ENCODE measurements at places on chromosomes 4 and X.
A peak's percentile ranks its signal among the peaks of the same experiment; 100 is the strongest.

GRCh38 chrX:112612558-112612957 is 67.2 kb downstream of the LHFPL1 start:
- DNase-seq: no peak

DNA sequence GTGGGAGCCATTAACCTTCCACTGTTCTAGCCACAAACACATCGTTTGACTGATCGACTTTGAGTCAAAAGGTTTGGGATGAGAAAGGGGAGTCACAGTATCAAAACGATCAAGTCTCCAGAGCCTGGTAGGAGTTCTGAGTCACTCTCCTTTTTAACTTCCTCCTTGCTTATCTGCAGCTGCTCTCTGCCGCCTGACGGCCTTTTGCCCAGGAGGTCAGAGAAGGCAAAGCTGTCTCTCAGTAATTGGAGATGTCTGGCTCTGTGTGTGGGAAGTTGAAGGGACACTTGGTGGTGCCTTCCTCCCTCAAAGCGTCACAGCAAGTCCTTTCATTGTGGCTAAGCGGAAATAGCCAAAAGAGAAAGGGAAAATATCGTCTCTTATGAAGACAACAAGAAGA is 63.1 kb downstream of the ANOS1 start:
- DNase-seq: no peak

- peak; percentile 73 for DNase-seq
Observed at GRCh38 chrX:116277351-116278225, 107.0 kb downstream of the AGTR2 start.

DNA sequence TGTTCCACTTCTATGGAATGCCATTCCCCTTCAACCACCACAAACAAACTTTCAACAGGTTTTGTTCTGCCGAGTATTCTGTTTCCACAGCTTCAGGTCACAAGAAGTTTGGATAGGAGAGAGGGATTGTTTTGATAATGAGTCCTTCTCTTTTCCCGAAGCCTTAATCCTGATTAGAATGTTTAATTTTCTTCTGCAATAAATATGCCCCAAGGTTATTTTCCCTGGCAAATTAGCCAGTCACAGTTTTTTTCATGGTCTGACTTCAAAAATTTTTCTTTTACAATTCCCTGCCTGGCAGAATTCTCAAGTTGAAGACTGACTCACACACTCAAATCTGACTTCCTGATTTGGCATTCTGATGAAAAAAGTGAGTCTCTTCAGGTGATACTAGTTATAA is 33.1 kb upstream of the EDNRA start:
- no peak for DNase-seq

- DNase-seq: no peak
Observed at GRCh38 chr4:142265536-142265935, 580.6 kb downstream of the INPP4B start.

DNA sequence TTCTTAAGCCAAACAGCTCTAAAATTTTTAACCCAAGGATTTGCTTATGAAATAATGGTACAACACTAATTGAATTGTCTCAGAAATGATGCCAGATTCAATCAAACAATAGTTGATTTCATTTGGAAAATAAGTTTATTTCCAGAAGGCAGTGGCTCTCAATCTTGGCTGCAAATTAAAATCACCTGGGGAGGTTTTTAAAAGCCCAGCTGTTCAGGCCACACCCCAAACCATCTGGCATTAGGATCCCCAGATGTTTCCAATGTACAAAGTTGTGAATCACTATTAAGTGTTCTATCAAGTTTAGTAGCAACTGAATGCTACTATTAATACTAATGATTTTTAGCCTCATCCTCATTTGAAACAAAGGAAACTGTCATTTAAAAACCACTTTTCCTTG is 22.2 kb downstream of the TMEM184C start:
- no peak for DNase-seq

- DNase-seq: no peak
Observed at GRCh38 chr4:155734065-155734464, 24.8 kb upstream of the GUCY1B1 start.

DNA sequence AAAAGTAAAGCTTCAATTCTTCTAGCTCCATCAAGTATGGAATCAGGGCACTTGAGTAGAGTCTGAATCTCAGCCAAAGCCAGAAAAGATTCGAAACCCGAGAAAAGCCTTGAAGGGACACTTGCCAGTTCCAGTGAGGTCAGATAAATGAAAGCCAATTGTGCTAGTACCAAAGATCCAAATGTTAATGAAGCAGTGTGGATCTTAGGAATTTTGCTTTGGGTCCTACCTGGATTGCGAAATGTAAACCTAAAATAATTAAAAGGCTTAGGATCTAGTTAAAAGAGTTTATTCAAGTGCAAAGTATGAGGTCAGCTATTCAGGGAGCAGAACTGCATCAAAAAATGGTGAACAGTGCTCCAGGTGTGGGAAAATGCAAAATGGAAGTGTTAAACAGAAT is 552.6 kb downstream of the NAP1L3 start:
- DNase-seq: no peak

DNA sequence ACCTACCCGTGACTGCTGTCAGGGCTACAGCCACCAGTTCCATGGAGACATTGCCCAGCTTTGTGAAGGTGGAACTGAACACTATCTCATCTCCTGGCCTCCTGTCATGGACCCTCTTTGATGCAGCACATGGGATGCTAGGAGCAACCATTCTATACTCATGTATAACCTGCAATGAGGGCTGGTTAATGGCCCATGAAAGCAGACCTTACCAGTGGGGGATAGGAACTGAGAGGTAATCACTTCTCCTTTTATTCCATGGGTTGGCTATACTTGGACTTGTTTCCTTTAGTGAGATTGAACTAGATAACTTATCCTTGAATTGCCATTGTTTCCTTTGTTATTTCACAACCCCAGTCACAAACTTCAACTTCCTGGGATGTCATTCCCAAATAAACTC is 310.6 kb downstream of the BMPR1B start:
- DNase-seq: no peak

DNA sequence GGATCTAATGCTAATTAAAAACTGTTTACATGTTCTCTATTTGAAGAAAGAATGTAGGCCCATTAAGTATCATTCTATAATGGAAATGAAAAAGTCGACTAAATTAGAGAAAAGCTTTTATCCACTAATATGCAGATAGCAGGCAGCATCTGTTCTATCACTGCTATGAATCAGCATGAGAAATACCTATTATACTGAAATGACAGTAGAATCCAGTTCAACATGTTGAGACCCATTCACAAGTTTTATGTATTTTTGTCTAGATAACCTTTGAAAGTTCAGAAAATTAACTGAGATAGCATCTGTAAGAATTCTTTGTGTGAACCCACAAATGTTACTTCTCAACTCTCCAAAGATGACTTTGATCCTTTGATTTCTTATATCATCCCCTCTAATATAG is 1254.4 kb upstream of the ADGRL3 start:
- DNase-seq: no peak

DNA sequence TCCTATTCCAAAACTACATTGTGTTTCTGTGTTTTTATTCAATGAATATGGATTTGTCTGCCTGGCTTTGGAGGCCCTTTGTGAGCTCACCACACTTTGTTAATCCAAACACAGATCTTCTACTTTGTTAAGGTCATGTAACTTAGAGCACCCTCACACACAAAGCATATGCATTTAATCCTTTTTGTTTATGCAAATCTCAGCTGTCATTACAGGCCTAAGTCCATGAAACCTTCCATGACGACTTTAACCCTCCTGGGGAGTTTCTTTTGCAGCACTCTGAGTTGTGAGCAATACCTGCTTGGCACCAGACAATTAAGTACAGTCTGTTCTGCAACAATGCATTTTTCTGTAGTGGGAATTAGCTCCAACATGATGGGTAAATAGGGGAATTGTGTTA is 14.9 kb downstream of the CCSER1 start:
- no peak for DNase-seq

DNA sequence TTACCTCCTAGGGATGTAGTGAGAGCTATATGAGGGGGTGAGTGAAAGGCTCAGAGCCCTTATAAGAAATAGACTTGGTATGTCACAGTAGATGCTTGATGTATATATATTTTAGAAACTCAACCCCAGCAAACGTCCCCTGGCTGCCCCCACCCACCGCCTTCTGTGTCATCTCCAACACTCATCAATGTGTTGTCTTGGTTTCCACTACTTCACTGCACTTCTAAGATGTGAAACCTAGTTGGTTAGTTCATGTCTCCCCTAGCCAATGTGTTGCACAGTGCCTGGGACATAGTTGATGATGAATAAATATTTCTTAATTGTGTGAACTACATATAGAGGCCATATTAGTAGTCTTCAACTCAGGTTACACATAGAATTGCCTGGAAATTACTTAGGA is 4.4 kb downstream of the FGFBP2 start:
- DNase-seq: no peak

GRCh38 chr4:21134994-21135393 is 434.7 kb downstream of the PACRGL start:
- DNase-seq: no peak

GRCh38 chr4:1469043-1469442 is 62.8 kb upstream of the NKX1-1 start:
- DNase-seq: no peak

GRCh38 chr4:189613207-189613606 is 327.5 kb upstream of the FRG1 start:
- no peak for DNase-seq
